Activated CD4-positive, CD25-positive, alpha-beta regulatory T cell treated with anti-CD3 and anti-CD28 coated beads, Interleukin-2, amount 50 U/mL, for 72 hours (primary cell): ENCODE measurements at places on chromosomes 3 and 15.

DNA sequence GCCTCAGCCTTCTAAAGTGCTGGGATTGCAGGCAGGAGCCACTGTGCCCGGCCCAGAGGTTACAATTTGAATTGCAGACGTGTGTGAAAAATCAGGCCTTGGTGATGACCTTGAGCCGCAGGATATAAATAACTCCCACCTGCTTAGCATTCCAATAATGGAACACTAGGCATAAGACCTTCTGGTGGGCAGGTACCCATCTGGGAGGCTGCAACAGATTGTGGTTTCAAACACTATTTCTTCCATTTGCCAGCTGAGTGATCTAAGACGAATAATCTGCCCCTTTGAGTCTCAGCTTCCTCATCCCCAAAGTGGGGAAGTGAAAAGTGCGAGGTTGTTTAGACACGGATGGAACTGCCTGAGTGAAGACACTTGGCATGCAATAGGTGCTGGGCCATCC, 47.7 kb upstream of the HERC1 start:
- DNase-seq = no peak

GRCh38 chr3:195007766-195008165, 263.2 kb downstream of the XXYLT1 start:
- DNase-seq = no peak

- peak; percentile 63 for DNase-seq
Measured at GRCh38 chr3:126911162-126912026, 71.5 kb upstream of the PLXNA1 start.

- DNase-seq = no peak
Measured at GRCh38 chr3:168611826-168612225, 516.1 kb upstream of the GOLIM4 start.

DNA sequence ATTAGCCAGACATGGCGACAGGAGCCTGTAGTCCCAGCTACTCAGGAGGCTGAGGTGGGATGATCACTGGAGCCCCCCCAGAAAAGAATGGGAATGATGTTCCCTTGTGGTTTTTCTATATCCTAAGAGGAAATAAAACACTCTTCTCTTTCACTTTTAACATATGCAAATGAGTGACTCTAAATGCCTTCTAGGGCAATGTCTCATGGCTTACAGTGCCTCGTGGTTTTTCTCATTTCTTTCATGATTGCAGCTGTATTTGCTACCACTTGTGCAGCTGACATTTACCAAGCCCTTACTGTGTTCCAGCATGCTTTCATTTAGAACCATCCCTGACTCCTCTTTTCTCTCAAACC, 26.4 kb downstream of the STOML1 start:
- DNase-seq = no peak

DNA sequence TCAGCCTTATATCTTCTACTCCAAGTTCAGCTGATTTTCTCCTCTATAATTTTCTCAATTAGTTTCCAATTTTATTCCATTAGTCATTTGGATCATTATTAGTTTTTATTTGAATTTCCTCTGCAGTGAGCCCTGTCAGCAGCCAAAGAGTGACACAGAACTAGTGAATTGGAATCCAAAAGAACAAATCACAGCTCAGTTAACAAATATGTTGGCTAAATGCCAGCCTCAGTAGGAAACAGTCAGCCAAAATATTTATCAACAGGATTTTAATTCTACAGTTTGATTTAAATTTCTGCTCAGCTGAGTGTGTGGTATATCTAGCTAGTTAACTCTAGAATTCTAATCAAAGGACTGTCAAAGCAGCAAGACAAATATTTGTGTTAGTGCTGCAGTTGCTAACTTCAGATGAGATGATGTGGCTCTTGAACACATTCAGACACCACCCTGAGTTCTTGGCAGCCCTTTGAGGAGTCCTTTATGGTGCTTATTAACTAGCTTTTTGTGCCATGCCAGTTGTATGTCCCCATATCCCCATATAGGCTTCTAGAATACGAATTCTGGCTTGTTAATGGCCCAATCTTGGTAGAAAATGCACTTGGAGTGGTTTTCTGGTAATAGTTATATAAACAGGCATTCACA, 194.5 kb downstream of the CPNE4 start:
- DNase-seq = no peak

- DNase-seq = no peak
Measured at GRCh38 chr3:108780235-108780634, 23.0 kb upstream of the RETNLB start.

DNA sequence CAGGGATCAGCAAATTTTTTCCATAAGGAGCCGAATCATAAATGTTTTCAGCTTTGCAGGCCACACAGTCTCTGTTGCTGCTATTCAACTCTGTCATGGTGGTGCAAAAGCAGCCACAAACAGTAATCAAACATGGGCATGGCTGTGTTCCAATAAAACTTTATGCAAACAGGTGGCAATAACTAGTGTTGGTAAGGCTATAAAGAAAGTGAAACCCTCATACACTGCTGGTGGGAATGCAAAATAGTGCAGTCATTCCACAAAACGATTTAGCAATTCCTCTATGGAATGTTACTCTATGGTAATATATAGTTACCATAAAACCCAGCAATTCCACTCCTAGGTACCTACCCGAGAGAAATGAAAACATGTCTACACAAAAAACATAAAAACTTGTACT, 14.0 kb upstream of the MRPS25 start:
- DNase-seq = no peak

- DNase-seq = no peak
Measured at GRCh38 chr3:178671791-178672190, 135.6 kb downstream of the KCNMB2 start.

GRCh38 chr3:43254125-43254524, 32.2 kb upstream of the SNRK start:
- DNase-seq = no peak

DNA sequence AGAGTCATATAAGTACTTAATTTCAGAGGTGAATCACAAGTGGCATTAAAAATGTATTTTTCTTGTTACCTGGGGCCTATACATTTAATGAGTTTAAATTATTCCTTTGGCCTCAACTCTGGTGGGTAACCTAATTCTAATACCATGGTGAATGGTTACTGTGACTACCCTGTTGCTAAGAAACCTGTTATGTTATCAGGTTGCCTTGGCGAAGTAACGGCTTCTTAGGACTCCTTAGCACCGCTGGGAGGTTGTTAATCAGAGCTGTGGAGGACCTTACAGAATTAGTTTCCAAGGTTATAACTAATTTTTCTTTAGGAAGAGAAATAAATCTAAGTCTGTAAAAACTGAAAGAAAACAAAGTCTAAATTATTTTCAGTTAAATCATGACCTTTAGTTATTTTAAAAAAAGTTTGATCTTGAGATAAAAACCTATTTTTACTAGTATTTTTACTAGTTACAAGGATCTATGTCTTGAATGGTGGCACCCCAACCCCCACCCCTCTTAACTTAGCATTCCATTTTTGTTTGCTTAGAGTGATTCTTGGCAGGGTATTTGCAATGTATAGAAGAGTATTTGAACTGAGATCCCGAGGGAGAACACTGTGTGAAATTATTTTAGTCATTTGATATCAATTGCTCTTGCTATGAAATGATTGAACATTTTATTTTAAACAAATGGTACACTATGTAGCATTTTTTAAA, 155.5 kb downstream of the FNDC3B start:
- no peak for DNase-seq

DNA sequence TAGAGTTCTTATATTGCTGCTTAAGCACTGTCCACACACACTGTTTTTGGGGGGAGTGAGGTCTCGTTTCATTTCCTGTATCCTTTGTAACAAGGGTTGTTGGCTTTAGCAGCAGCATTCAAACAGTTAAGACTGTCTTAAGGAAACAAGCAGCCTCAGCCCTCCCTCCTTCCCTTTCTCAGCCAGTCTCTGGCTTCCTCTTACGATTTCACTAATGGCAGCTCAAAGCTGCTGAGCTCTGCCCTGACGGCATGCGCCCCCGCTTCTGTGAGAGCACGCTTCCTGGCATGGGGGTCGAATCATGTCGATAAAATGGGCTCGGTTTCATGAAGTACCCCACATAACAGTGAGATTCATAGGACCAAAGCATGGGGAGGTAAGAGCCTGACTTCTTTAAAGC, 105.0 kb downstream of the KLHL25 start:
- peak; percentile 58 for DNase-seq

DNA sequence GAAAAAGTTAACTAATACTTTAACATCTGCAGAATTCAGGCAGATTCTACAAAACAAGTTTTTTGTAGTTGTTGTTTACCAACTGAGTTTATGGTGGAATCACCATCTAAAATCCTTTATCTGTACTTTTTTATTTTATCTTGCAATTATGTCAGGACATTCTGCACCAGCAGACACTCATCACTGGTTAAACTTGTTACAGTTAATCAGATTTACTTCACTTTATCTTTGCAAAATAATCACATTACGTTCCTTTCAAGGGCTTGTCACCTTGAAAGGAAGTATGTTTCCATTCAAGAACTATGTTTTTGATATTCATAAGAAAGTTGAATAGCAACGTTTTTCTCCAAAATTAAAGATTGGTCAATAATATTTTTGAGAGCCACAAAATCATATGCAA, 796.6 kb upstream of the ROBO1 start:
- DNase-seq = no peak

- DNase-seq = no peak
Measured at GRCh38 chr3:156792114-156792513, 34.0 kb upstream of the LEKR1 start.

- no peak for DNase-seq
Measured at GRCh38 chr3:25679642-25680302, 15.1 kb upstream of the TOP2B start.

- DNase-seq = no peak
Measured at GRCh38 chr3:15159501-15160136, 46.4 kb upstream of the CAPN7 start.

DNA sequence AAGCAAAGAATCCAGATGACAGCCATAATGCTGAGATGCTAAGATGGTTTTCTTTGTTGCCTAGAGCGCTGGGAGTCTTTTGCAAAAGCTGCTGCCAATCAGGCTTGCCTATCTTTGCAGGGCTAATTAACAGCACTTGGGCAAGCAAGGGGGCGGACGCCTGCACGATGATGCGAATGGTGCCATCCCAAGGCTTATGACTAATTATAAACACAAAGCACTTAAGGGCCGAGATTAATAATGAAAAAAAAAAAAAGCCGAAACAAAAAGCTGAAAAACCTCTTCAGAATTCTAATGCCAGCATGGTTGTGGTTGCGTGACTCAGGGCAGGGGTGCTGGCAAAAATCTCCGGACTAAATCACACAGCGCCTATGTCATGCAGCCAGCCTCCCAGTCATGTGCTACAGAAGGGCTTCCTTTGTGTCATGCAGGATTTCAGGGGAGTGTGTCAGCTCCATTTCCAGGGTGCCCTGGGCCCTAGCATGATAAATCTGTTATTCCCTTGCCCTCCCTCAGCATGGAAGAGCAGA, 185.0 kb upstream of the ANKRD28 start:
- no peak for DNase-seq

DNA sequence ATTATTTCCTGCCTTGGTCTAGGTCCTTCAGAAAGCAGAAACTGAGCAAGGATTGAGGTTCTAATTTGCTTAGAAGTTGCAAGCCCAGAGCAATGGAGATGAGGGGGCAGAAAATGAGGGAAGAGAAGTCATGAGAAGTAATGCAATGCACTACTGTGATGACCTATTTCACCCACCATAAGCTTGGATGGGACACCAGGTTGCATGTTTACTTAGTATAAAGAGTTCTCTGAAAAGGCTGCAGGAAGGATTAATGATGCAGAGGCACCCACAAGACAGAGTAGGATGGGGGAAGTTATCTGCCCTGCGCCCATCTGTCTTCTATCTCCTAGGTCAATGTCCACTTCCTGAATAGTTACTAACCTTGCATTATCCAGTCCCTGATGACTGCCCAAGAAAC, 84.8 kb upstream of the SNRK start:
- DNase-seq = no peak

DNA sequence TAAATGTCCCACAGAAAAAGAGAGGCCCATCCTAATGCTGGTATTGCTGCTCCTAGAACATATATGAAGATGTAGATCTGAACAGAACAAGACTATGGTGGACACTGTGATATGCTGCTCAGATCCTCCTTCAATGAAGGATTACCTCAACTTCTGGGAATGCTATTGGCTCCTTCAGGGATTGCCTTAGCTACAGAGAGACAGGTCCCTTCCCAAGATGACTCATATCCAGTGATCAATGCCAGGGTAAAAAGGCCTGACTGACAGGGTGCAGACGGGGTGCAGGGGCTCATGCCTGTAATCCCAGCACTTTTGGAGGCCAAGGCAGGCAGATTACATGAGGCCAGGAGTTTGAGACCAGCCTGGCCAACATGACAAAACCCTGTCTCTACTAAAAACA, 20.5 kb upstream of the STAG1 start:
- DNase-seq = no peak

DNA sequence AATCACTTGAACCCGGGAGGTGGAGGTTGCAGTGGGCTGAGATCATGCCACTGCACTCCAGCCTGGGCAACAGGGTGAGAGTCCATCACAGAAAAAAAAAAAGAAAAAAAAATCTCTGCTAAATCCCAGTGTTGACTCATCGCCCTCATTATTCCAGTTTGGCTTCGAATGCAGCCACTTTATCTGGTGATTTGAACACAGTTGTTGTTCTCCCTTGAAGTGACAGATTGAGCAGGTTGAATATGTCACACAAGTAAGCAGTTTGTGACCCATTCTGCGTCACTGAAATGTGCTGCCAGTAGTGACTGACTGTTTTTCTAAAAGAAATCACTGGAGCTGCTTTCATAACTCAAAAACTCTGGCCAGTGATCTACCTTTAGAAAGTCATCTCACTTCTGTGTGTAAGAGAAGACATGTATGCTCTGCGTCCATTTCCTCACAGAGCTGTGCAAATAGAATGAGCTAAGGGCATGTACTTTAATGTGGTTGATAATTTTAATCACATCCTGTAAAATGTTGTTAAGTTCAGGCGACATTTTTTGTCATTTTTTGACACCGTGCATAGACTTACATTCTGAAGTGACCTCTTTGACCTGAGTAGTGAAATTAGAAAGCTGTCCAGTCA, 12.5 kb downstream of the DOCK3 start:
- DNase-seq = no peak

DNA sequence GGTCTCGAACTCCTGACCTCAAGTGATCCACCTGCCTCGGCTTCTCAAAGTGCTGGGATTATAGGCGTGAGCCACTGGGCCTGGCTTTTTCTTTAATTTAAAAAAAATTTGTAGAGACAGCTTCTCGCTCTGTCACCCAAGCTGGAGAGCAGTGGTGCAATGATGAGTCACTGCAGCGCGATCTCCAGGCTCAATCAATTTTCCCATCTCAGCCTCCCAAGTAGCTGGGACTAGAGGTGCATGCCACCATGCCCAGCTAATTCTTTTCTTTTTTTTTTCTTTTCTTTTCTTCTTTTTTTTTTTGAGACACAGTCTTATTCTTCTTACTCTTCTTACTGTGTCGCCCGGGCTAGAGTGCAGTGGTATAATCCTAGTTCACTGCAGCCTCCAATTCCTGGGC, 19.8 kb downstream of the TUBGCP4 start:
- DNase-seq = no peak

GRCh38 chr15:100940767-100941379, 21.7 kb downstream of the LRRK1 start:
- no peak for DNase-seq

DNA sequence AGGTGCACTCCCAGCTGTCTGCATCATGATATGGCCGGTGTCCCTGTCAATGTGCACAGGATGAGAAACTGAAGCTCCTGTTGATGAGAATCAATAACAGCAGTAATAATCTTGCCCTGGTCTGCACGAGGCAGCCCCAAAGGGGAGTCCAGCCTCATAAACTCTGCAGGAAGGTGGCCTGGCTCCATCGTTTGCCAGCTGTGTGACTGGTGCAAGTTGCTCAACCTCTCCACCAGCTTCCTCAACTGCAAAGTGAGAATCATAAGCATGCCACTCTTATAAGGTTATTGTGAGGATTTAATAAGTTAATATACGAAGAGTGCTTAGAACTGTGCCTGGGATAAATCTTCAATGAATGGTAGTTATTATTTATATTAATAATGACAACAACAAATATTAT, 203.4 kb upstream of the HES1 start:
- DNase-seq = no peak
